Activated CD8-positive, alpha-beta memory T cell treated with anti-CD3 and anti-CD28 coated beads for 1 hour (primary cell): ENCODE measurements at places on chromosomes 7 and 10.

DNA sequence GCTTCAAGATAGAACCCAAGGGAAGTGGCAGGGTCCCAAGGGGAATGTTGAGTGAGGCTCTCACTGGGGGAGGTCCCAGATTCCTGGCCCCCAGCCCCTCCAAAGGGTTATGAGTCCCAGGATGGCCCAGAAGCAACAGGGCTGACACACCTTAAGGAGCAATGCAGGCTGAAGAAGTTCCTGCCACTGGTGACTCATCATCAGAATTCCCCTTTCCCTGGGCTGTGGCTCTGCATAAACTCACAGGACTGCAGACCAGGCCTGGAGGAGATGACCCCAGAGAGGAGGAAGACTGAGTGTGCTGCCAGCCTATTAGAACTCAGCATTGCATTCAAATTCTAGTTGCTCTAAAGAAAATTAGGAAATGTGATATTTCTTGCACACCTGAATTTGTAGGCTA, 126.7 kb downstream of the DPP6 start:
- no peak for DNase-seq

DNA sequence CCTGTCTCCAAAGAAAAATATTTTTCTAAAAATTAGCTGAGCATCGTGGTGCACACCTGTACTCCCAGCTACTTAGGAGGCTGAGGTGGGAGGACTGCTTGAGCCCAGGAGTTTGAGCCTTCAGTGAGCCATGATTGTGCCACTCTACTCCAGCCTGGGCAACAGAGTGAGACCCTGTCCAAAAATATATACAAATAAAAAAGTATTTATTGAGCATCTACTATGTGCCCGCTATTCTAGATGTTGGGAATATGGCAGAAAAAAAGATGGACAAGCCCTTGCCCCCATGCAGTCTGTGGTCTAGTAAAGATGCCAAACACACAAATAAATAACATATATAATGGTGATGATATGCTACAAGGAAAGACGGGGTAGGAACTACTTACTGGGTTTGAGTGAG, 4.3 kb upstream of the STX1A start:
- no peak for DNase-seq

DNA sequence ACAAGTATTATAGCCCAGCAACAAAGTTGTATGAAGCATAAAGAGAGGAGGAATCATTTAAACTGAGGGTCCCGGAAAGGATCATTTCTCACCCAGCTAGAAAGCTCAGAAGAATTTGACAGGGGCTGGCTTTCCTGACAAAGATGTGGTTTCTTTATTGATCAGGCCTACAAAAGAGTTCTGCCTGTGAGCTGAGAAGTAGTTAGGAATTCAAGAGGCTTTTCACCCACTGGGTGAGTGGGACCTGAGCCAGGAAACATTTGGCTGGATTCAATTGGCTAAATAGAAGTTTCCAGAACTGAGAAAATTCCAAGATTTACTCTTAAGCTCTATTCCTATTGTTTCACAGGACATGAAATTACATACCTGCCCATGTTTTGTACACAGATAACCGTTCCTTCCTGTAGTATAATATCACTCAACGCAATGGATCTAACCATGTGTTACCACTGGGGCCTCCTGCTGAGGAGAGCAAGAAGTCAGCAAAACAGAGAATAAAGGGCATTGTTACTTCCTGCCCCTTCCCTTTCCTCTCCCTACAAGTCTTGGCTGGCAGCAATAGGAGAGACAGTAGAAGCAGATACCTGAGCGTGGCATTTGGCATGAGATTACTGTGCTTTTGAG, 53.9 kb upstream of the PAPSS2 start:
- no peak for DNase-seq

DNA sequence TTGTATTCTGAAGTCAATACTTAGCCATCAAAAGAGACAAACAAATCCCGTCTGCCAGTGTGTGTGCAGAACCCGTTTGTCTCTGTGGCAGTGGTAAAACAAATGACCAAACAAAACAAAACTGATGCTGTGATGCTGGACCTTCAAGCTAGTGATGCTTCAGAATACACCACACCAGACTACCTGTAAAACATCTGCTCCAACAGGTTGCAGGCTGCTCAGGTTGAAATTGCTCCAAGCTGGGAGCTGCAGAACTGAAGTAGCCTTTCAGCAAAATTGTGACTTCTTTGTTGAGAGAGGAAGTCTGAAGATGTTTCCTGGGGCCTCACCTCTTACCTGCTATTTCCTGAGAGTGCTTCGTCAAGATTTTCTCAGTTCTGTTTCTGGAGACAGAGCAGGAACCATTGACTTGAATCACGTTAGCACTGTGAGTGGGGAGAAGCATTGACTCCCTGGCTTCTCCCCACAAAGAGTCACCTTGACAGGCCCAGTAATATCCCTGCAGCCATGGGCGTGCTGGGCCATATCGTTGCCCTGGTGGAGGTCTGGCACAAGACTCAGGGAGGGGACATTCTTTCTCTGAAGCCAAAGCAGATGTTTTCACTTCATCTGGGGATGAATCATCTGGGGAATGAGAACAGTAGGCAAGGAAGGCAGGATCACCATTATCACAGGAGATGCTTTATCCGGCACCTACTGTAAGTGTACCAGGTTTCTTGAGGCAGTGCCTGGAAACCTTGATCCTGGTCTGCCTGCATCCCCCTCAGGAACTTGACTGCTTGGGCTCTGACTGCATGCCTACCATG, 80.2 kb downstream of the RBM20 start:
- no peak for DNase-seq

GRCh38 chr7:141074162-141074991, 513 bp downstream of the TMEM178B start:
- no peak for DNase-seq

- no peak for DNase-seq
These were observed 265.2 kb upstream of the CSTF2T start for GRCh38 chr10:51964630-51965029.

GRCh38 chr10:44944354-44944753, 15.2 kb upstream of the RASSF4 start:
- DNase-seq: no peak

GRCh38 chr7:2381227-2381626, 22.2 kb upstream of the CHST12 start:
- no peak for DNase-seq

DNA sequence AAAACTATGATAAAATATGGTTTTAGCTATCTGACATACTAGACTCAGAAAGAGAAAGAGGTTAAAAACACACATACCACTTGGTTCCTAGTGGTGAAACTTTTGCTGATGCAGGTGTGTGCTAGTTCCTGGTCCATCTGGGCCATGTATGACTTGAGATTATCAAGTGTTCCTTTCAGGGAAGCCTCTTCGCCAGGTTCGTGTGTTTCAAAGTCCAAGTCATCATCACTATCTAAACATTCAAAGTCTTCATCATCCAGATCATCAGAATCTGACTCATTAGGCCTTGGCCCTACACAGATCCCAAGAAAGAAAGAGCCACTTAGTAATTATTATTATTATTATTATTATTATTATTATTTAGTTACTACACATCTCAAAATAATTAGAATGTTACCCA, 26.4 kb downstream of the NUDT13 start:
- no peak for DNase-seq

GRCh38 chr10:95217476-95217875, 23.4 kb downstream of the ACSM6 start:
- no peak for DNase-seq

GRCh38 chr10:86019141-86019540, 347.5 kb downstream of the GRID1 start:
- no peak for DNase-seq

- no peak for DNase-seq
These were observed 2.0 kb upstream of the FEZF1 start for GRCh38 chr7:122306320-122307227.

- DNase-seq: no peak
These were observed 1.3 kb downstream of the C10orf95 start for GRCh38 chr10:102450124-102450373.

DNA sequence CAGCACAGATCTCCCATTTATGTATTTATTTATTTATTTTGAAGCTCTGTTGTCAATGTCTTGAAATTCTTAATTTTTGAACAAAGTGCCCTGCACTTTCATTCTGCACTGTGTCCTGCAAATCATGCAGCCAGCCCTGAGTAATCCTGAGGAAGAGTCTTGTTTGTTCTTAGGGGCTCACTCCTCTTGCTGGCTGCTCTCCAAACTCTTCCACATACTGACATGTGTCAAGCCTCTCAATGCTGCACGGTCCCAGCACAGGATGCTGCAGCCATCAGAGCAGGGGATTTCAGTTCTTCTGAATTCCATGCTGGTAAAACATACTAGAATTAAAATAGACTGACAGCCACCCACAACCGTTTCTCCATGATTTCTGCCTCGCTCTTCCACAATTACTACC, 207.2 kb downstream of the PARD3 start:
- no peak for DNase-seq

- no peak for DNase-seq
These were observed 268.3 kb upstream of the SHH start for GRCh38 chr7:156080596-156080995.

GRCh38 chr10:52198540-52198939, 115.5 kb upstream of the DKK1 start:
- DNase-seq: no peak

- no peak for DNase-seq
These were observed 701.6 kb upstream of the ANKRD30A start for GRCh38 chr10:36423821-36424248.

- DNase-seq: no peak
These were observed 20.8 kb downstream of the PPP1R9A start for GRCh38 chr7:94928168-94928707.

DNA sequence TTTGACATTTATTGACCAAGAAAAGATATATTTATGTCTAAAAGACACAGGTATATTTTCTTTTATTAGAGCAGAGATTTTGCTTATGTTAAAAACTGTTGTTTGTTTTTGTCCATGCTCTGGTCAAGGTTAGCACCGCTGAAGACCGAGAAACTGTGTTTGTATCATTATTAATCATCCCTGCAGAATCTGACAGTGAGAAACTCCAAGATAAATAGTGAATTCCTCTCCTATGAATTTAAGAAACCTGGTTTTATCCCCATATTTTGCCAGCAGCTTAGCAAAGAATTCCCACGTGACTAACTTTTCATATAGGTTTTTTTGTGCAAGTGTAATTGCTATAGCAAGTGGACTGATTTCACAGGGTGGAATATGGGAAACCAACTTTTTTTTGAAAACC, 77.6 kb downstream of the FRMD4A start:
- no peak for DNase-seq

GRCh38 chr10:83617692-83618545, 521.4 kb upstream of the GHITM start:
- DNase-seq: no peak
